ENCODE measurements at places on chromosomes 12 and 14. TPM values are rescaled to one million over a fixed set of nuclear protein-coding genes. Genes with fewer than 3 reads are reported as not detected.

The DENR gene
- 39.6 TPM for total RNA-seq

The KRT1 gene
- total RNA-seq, result not detected

The PRPH gene
- total RNA-seq, result not detected

The DUSP16 gene
- 8.7 TPM for total RNA-seq

The STXBP6 gene
- total RNA-seq, result 5.6 TPM

The VDR gene
- total RNA-seq, result 57.3 TPM

The LBHD2 gene
- not detected for total RNA-seq

The FAIM2 gene
- total RNA-seq, result 6.6 TPM

The MYF6 gene
- total RNA-seq, result not detected

The BMP4 gene
- total RNA-seq, result 18.9 TPM

The SLC5A8 gene
- total RNA-seq, result not detected

The MORN3 gene
- 1.5 TPM for total RNA-seq

The TAS2R20 gene
- 6.4 TPM for total RNA-seq

The PEBP1 gene
- total RNA-seq, result 99.1 TPM

The GPR132 gene
- not detected for total RNA-seq

The PTPRB gene
- total RNA-seq, result 2.2 TPM

The IFI27L1 gene
- 10.7 TPM for total RNA-seq

The YLPM1 gene
- total RNA-seq, result 39.7 TPM

The CIROP gene
- total RNA-seq, result not detected

The GPR84 gene
- total RNA-seq, result not detected

The CD163 gene
- total RNA-seq, result not detected

The FRMD6 gene
- 546 TPM for total RNA-seq

The CELA1 gene
- not detected for total RNA-seq

The SMIM41 gene
- 1.0 TPM for total RNA-seq

The SLC17A8 gene
- total RNA-seq, result not detected

The NANOG gene
- under 0.01 TPM for total RNA-seq

The FOXA1 gene
- total RNA-seq, result not detected

The KRT77 gene
- not detected for total RNA-seq

The TMEM119 gene
- 104 TPM for total RNA-seq

The KRT8 gene
- total RNA-seq, result 217 TPM

The CIT gene
- total RNA-seq, result 2.0 TPM

The TBC1D30 gene
- under 0.01 TPM for total RNA-seq

The PGF gene
- 2.4 TPM for total RNA-seq

The TMEM132C gene
- total RNA-seq, result not detected

The FBXO34 gene
- 19.5 TPM for total RNA-seq

The KLHL33 gene
- total RNA-seq, result under 0.01 TPM
